ENCODE measurements at places on chromosomes 3 and 15.

GRCh38 chr3:153242896-153243295 lies 80.9 kb downstream of the RAP2B start:
- no peak for DNase-seq

DNA sequence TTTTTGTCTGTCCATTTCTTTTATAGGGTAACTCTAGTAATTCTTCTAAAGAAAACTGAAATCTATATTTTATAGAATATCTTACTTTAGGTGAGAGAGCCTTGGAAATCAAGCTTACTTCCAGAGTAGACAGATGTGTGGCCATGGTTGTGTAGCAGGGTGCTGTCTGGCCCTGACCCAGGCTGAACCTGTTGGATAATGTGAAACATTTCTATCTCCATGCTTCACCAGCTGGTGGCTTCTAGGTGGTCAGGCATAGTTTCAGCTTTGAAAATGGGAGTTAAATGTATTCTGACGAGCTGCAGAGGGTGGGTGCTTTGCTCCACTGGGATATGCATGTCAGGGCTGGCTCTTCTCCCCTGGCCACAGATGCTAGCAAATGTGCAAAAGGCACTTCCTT lies 20.8 kb upstream of the NR2C2 start:
- no peak for DNase-seq

DNA sequence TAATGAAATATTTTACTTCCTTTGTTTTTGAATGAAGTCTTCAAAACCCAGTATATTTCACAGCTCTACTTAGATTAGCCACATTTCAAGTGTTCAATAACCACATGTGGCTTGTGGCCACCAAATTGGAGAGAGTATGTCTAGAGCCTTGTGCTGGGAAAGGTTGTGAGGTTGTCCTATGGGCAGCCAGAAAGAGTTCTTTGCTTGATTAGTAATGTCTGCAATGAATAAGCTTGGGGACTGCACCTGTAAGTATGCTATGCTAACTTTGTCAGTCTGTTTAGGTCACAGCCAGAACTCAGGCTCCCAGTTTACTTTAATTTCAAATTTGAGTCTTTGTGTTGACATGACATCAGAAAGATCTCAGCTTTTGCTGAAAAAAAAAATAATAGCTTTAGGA lies 294.9 kb upstream of the SOX14 start:
- DNase-seq, result no peak

DNA sequence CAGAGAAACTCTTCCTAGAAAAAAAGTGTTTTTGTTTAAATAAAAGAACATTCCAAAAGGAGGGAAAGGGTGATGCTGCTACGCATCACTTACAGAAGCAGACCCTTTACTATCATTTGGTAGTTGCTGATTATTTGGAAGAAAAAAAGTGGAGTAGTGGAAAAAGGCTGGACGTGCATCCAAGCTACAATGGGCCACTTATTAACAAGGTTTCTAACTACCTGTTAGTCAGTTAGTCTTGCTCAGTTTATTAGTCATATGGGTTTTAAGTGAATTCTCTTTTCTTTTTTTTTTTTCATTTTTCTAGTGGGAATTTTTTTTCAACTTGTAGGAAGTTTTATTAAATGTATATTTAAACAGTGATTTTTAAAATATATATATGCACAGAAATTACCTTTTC lies 866.0 kb downstream of the MCTP2 start:
- DNase-seq, result no peak

DNA sequence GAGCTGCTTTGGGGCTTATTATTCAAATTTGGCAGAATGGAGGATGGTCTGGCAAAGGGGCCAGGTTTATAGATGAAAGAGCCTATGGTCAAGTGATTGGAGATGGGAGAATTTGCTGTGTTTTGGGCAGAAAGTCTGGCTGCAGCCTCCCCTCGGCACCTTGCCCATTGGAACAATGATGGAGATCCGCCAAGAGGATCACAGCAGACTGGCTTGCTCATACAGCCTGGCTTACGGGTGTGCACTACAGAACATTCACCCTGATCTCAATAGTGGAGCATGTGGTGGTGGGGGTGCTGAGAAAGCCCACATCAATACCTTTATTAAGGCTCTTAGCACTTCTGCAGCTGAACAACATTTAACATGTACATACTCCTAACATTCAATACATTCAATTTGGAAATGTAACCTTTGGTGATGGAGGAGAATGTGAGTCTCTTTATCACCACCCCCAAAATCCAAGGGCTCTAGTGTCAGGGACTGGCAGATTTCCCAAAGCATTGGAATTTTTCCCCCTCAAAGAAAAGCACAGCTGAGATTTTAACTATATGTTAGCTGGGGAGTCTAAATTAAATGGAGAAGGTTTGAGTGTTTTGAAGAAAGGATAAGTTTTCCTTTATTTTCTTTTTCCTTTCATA lies 118.4 kb upstream of the TMC3 start:
- DNase-seq, result peak; percentile 74

DNA sequence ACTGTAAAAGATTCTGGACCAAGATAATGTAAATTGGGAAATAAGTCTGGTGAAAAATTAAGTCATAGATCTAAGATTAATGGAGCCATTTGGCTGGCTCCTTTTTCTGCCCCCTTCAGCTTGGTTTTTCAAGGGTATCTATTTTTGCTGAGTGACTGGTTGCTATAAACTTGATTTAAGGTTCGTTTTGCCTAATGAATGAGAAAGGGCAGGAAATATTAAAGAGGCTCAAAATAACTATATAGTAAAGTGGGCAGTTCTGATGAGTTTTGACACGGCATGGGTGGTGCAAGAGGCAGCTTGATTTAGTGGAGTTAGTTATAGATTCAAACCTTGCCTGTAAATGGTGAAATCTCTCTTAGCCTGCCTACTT lies 140.7 kb downstream of the STAC start:
- DNase-seq, result no peak

DNA sequence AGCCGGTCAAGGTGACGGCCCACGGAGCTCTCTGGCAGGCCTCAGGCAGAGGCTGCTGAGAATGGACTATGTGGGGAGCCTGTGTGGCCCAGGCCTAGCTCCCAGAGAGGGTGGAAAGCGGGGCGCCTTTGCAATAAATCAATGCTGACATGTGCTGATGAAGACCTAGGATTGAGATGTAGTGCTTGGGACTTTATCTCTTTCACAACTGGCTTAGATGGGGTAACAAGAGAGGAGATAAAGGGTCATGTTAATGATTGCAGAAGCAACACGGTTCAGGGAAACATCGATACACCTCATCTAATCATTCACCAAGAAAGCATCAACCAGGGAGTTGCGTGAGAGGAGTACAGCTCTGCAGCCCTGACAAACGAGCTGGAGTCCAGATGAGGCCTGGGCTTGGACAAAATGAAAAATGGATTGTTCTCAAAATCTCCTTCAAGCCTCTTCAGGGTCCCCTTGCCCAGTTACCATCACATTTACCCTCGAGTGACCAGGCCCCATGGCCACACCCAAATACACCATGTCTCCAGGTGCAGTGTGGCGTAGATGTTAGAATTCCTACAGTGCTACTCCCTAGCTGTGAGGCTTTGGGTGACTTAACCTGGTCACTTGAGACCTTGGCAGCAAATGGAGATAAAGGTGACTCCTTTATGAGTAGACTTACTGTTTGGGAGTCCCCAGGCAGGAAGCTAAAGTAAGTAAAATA lies 146.4 kb upstream of the LIPC start:
- no peak for DNase-seq

DNA sequence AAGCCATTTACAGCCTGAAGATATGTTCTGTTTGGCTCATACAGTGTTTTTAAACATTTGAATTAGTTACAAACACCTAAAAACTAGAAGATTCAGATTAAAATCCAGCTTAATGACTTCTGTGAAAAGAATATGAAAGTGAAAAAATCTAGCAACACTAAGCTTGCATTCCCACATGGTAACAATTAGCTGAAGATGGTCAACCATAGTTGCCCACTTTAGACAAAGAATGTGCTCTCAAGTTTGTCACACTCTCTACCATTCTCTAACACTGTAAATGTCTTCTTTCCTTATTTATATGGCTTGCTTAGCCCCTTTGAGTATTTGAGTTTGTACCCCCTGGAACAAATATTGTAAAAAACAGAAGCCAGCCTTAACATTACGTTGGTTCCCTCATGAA lies 32.7 kb downstream of the HDGFL3 start:
- no peak for DNase-seq

DNA sequence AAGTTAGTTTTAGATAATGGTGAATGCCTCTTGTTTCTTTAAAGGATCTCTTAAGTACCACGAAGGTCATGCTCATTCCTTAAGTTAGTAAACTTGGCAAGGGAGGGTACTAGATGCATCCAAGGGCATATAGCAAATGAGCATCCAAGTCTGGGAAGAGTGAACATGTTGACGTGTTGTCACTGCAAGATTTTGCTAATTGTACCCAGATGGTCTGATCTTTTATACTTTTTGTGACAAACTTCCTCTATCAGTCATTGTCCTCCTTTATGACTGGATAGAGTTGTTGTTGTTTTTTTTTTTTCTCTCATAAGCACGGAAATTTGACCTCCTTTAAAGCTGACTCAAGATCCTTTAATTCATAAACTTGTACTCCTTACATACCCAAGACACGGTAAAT lies 121.3 kb downstream of the CHST2 start:
- no peak for DNase-seq

- DNase-seq, result no peak
Observed at GRCh38 chr3:52769786-52770455, 819 bp downstream of the NEK4 start.

DNA sequence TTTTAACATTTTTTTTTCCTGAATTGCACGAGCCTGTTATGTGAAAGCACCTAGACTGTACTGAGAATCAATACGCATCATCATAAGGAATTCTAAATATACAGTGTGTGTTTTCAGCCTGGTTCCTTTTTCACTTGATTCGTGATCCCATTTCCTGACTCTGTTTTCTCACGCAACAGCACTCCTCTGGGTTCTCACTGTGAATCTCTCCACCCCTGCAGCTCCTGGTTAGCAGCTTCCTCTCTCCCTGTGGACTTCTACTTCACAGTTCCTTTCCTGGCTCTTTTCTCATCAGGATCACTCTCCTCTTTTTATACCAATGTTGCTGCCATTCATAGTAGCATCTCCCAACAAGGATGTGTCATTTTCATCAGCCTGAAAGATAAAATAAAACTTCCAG lies 297.2 kb downstream of the CADM2 start:
- DNase-seq, result no peak

GRCh38 chr15:95278532-95279245 lies 1047.3 kb downstream of the MCTP2 start:
- no peak for DNase-seq

DNA sequence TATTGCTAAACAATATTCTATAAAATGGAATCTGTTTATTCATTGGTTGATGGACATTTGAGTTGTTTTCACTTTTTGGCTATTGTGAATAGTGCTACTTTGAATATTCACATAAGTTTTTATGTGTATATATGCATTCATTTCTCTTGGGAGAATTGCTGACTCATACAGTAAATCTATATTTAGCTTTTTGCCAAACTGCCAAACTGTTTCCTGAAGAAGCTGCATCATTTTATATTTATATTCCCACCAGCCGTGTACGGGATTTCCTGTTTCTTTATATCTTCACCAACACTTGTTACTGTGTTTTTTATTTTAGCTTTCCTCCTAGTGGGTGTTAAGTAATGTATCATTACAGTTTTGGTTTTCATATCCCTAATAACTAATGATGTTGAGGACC lies 12.5 kb upstream of the TCAIM start:
- no peak for DNase-seq

GRCh38 chr15:34331809-34332208 lies 5.8 kb downstream of the SLC12A6 start:
- DNase-seq, result no peak

DNA sequence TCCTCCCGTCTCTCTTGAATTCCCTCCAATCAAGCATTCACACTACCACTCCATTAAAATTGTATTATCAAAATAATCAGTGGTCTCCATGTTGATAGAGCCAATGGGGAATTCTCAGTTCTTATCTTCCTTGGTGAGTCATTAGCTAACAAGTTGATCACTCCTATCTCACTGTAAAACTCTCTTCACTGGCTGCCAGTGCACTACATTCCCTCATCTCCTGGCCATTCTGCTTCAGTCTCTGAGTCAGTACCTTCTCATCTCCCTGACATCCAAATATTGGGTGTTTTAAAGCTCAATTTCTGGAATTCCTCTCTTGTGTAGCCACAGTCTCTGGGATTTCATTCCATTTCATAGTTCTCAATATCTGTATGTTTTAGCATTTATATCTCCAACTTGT lies 175.2 kb downstream of the ALDH1A2 start:
- DNase-seq, result no peak

DNA sequence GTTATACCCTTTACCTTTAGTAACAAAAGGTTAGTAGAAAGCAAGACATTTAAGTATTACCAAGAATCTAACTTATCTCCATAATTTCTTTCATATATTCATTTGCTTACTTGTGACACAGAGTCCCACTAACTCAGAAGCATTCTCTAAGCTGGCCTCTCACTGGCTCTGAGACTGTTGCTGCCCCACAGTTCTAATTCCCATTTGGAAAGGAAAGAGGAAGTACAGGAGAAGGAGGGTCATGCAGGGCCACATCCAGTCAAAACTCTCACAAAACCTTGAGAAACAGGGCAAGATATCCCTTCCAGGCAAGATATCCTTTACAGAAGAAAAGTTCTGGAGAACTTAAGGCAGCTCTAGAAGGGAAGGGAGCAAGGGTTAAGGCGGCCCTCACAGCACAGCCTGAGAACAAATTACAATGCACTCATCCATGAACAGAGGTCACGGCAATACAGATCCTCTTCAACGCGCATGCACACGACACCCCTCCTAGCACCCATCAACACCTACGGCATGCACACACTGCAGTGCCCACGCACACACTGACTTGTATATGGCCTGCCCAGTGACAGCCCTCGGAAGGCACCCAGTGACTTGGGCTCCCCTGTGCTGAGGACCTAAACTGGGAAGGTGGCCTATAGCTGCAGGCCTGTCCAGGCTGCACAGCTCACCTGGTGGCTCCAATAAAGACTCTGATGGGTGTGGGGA lies 13.0 kb upstream of the MYO5C start:
- DNase-seq, result no peak

DNA sequence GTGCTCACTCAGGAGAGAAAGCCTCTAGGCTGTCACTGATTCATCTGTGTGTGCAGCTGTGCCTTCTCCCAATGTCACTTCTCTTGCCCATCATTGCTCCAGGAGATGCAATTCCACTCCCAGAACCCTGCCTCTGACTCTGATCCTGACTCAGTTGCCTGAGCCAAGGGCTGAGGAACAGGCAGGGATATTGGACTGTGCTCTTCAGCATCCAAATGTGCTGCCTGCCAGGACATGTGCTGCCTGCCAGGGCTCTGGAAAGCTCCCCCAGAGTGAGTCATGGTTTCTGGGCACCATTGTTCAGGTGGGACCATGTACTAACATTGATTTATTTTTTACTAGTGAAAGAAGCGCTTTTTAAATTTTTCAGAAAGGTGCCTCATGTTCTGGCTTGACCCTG lies 71.0 kb downstream of the TRIM42 start:
- no peak for DNase-seq

- DNase-seq, result no peak
Observed at GRCh38 chr3:94896994-94897393, 834.1 kb downstream of the NSUN3 start.

Measured in skeletal muscle cell (primary cell).